ENCODE measurements at places on chromosomes 3 and 15.

DNA sequence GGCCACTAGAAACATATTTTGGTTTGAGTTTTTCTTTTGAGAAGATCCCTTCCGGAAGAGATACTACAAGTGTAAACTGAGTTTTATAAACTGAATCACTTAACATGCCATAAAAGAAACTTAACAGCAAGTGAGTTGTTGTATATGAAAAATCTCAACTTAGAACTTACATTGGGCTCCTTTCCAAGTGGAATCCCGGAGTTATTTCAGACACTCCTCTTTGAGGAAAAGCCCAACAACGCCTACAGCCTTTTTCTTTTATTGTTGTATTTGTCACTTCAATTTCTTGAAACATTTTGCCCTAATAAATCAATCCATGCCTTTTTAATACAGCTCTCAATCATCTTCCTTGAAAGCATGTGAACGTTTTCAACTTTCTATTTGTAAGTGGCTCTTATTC is 137.3 kb downstream of the FEZF2 start:
- no peak for DNase-seq

DNA sequence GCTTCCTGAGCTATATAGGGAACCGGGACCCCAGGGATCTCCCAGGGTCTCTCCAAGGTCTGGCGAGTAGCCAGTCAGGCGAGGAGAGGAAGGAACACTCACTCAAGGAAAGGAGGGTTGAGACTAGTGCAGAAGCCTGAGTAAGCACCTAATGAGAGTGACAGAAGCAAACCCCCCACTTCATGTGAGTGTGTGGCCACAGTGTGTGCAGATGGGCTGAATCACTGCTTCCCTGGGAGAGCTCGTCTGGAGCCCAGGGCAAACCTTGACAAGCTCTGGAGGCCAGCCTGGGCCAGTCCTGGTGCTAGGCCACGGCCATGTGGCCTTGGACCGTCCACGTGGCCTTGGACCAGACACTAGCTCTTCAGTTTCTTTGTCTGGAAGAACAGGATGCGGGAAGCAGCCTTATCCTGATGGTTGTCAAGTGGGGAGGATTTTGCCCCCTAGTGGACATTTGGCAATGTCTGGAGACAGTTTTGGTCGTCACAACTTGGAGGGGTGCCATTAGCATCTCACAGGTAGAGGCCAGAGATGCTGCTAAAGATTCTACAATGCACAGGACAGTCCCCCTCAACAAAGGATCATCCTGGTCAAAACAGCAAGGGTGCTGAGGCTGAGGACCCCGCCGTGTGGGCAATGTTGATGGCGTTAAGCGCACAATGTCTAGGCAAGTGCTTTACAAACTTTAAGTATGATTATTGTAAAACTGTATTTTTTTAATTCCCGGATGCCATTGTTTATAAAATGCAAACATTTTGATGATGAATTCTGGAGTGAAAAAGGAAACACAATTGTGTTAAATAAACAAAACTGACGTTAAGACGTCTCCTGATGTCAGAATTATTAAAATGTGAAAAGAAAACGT is 34.8 kb upstream of the CTSH start:
- DNase-seq = peak; percentile 88

DNA sequence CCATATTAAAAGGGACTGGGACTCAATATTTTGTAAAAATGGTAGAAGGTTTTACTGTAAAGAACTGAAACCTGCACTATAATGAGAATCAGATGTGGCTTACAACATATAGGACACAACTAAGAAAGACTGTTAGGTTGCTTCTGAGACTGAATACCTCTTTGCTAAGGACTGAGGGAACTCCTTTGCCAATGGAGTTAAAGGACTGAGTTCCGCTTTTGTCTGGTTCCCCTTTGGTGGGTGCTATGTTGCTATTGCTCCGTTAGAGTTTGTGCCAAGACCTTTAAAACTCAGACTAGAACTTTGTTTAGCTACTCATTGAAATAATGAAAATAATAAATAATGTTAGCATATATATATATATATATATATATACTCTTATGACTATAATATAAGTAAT is 147.8 kb upstream of the KCNMB2 start:
- no peak for DNase-seq

GRCh38 chr3:7865611-7866010 is 636.0 kb upstream of the LMCD1 start:
- DNase-seq = no peak

DNA sequence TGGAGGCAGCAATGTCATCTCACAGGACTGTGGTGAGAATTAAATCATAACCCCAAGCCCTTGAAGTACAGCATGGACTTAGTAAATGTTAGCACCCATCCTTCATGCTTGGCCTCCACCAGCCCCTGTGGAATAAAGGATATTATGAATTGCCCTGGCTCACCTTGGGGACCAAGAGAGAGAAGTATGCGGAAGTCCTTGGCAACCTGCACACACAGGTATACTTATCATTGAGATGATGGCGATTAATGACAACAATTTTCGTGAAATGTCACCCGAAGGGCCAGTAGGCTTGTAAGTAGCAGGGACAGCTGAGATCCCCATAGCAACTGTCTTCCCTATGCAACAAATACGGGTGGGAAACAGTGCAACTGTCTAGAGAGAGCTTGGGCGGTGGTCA is 102.0 kb downstream of the FAM43A start:
- DNase-seq = no peak

GRCh38 chr3:190076136-190076535 is 44.6 kb downstream of the P3H2 start:
- no peak for DNase-seq

DNA sequence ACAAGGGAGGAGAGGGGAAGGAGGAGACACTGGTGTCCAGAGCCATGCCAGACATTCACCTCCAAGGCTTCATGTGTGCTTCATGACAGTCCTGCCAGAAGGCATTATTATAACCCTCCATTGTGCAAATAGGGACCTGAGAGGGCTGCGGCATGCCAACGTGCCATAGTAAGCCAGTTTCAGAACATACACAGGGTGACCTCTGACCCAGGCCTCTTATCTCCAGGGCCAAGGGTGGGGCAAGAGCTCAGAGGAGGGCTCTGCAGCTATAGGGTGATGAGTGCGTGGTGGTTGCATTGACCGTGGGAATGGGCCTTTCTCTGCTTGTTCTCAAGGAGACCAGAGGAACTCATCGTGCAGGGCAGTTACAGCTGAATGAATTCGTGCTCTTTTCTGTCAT is 9.7 kb upstream of the ACSBG1 start:
- peak; percentile 32 for DNase-seq

- DNase-seq = no peak
Measured at GRCh38 chr3:29775340-29775739, 494.5 kb downstream of the RBMS3 start.

- no peak for DNase-seq
Measured at GRCh38 chr3:197376020-197376419, 77.6 kb upstream of the DLG1 start.

DNA sequence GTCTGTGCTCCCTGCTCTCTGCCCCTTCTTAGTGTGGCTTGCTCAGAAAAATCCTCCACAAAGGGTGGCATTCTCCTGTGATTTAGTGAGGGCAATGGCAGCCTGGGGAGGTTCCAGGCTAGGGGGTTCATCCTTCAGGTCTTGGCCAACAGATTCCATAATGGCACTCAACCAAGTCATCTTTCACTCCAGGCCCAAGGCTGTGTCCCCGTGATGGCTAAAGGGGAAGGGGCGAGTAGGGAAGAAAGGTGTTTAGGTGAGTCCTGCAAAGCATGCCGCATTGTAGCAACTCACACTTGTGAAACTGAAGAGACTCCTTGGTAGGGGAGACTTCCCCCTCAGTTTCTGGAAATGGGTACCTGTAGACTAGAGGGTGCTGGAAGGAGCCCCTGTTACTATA is 105.6 kb downstream of the THSD4 start:
- DNase-seq = no peak

DNA sequence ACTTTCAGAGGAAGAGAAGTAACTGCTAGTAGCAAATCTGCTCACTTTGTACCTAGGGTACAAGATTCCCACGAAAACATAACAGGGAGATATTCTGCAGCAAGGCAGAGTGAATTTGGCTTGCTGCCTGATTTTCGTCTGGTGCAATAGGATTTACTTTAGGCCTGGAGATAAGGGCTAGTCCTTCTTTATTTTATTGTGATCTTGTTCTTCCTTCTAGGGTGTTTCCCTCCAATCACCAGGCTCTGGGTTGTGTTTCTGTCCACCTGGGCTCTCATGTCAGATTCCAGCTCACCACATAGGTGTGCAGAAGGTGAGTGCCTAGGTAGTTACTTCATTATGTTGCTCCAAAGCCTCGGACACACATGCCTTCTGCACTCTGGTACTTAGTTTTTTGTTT is 211.8 kb upstream of the RGMA start:
- DNase-seq = peak; percentile 47

- DNase-seq = peak; percentile 32
Measured at GRCh38 chr3:15556512-15556911, 35.0 kb upstream of the COLQ start.

DNA sequence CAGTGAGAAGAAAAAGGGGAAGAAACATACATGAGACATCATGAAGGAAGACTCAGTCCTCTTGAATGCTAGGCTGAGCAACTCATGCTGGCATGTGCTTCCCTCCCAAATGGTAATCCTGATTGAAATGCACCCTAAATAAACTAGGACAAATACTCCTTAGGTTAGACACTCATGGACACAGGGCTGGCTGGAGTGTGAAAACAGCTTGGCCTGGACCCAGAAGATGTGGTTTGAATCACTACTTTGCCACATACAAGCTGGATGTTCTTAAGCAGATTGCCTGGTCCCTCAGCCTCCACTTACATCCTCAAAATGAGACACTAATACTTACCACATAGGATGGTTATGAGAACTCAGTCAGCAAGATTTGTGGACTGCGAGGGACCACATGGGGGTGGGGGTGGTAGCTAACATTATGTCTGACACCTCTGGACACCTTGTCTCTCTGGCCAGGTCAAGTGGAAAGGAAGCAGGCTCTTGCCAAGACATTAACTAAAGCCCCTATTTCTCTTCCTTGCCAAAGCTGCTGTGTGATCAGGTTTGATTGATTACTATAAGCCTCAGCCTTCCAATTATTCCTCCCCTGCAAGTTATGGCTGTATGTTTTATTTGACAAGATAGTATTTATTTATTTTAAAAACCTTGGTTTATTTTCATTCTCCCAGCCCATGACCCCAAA is 138.9 kb upstream of the SLC7A14 start:
- DNase-seq = no peak

DNA sequence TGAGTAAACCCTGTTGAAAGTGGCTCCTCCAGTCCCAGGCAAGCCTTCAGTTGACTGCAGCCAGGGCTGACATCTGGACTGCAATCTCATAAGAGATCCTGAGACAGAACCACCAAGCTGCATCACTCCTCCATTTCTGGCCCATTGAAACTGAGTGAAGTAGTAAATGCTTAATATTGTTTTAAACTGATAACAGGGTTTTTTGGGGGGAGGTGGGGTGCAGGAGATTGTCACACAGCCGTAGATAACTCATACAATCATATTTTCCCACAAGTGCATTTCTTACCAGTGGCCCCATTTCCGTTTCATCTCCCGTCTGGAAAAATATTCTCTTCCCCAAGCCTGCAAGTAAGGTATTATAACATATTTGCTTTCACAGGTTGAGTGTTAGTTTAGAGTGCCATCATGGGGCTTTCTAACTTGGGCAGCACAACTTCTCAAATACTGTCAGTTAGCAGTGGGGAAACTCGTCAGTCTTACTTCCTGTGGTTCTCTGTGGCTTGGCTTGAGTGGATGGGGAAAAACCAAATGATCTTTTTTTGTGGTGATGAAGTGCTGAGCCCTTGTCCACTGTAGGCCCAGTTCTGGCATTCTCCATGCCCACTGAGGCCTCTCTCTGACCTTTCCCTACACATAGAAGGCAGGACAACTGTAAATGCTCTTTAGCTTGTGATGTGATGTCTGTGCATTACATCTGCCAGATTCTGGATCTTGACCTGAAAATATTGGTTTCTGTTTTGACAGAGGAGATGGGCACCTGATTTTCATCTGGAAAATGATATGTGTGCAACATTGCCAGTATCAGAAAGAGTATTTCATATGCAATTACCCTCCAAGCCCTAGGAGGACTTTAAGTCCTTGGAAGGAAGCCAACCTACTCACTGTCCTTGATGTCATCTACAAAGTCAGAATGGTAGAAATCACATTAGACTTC is 90.1 kb upstream of the BHLHE40 start:
- no peak for DNase-seq

GRCh38 chr3:57080171-57080570 is 19.7 kb downstream of the SPATA12 start:
- no peak for DNase-seq

GRCh38 chr3:8385848-8386620 is 115.6 kb upstream of the LMCD1 start:
- DNase-seq = no peak

DNA sequence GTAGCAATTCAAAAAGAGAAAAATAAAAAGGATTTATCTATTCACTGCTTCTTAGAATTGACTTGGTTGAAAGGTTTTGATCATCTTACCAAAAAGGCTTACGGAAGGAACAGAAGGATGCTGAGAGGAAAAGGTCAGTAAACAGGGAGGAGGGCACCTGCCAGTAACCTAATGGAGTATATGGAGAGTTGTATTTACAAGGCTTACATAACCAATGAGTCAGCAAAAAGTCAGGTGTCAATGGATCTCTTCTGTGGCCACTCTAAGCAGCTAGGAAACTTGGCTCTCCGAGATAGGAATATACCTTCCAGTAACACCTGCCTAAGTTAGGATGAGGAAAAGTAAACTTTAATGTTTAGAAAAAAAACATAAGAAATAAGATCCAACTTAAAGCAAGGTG is 80.5 kb upstream of the PLXND1 start:
- no peak for DNase-seq

DNA sequence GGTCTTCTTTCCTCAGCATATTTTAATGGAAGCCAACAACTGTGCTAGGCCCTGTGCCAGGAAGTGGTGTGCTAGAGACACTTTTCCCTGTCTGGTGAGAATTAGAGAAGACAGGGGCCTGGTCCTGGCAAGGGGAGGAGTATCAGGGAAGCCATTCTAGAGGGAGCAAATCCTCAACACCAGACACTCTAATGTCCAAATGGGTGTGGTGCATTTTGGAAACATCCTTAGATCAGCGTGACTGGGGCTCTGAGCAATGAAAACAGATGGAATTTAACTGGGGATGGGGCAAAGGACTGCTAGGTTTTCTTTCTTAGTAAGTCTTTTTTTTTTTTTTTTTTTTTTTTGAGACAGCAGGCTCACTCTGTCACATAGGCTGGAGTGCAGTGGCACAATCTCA is 7.7 kb upstream of the VPS18 start:
- no peak for DNase-seq

- no peak for DNase-seq
Measured at GRCh38 chr3:110686701-110687100, 384.9 kb upstream of the NECTIN3 start.

DNA sequence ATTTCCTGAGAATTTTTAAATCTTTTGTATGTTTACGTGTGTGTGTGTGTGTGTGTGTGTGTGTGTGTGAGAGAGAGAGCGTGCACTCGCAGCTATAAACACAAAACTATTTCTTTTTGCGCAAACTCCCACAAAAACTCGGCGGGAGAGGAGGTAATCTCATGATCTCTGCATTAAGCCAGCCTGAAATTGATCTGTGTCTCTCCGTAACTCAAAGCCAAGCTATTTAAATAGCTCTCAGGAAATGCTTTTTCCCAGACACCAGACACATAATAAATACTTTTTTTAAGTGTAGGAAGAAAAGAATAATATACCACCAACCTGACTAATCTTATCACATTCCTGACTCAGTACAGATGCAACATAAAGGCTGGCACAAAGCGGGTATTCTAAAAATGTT is 226.8 kb downstream of the MAGI1 start:
- no peak for DNase-seq
